Tibial nerve (tissue), 4 donors: ENCODE measurements at places on chromosomes 5 and 9. TPM values are rescaled to one million over a fixed set of nuclear protein-coding genes. Genes with fewer than 3 reads are reported as not detected.

DNA sequence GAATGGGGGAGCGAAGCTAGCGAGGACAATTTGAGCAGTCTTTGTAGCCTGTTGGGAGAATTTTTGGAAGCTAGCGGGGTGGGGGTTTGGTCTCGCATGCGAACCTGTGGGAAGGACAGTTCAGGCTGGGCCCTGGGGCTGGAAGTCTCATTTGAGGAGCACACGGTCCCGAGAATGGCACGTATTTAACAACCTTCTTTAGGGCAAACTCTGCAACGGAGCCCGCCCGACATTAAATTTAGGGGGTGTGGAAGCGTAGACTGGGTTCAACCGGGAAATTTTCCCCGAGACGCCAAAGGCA lies 35.2 kb upstream of the NFIB start:
- no peaks in the 10 kb centered on the region for H3K27me3 ChIP-seq
- H3K4me3 ChIP-seq, result peak overlapping the region; percentile 53
- H3K4me1 ChIP-seq, result peaks cover 75% of the 10 kb centered on the region
- H3K36me3 ChIP-seq, result no peaks in the 10 kb centered on the region

Gene GABBR2
- not detected for total RNA-seq

- H3K27me3 ChIP-seq, result no peaks in the 10 kb centered on the region
- H3K36me3 ChIP-seq, result no peaks in the 10 kb centered on the region
- DNase-seq, result no peak
- H3K27ac ChIP-seq, result no peak overlapping the region
- no peaks in the 10 kb centered on the region for H3K4me1 ChIP-seq
Observed at GRCh38 chr5:5044247-5044840, 95.8 kb upstream of the ADAMTS16 start.

Gene MLANA
- not detected for total RNA-seq

GRCh38 chr5:112004867-112005622 lies 248.1 kb upstream of the NREP start:
- no peak overlapping the region for H3K4me3 ChIP-seq
- no peaks in the 10 kb centered on the region for H3K27me3 ChIP-seq
- no peak for DNase-seq
- no peaks in the 10 kb centered on the region for H3K36me3 ChIP-seq
- H3K4me1 ChIP-seq, result peaks cover 4% of the 10 kb centered on the region

Gene FYB1
- 25.1 TPM for total RNA-seq

DNA sequence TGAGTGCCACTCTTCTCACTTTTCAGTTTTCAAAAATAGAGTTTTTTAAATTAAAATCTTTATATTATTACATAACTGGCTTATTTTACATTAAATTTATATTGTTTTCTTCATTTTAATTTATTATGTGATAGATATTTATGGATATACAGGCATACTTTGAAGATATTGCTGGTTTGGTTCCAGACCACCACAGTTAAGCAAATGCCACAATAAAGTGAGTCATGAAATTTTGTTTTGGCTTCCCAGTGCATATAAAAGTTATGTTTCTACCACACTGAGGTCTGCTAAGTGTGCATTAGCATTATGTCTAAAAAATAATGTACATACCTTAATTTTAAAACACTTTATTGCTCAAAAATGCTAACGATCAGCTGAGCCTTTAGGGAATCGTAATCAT lies 47.4 kb downstream of the NDUFS4 start:
- no peaks in the 10 kb centered on the region for H3K4me1 ChIP-seq
- DNase-seq, result no peak
- no peak overlapping the region for H3K4me3 ChIP-seq
- no peaks in the 10 kb centered on the region for H3K27me3 ChIP-seq
- peaks cover 44% of the 10 kb centered on the region for H3K36me3 ChIP-seq

DNA sequence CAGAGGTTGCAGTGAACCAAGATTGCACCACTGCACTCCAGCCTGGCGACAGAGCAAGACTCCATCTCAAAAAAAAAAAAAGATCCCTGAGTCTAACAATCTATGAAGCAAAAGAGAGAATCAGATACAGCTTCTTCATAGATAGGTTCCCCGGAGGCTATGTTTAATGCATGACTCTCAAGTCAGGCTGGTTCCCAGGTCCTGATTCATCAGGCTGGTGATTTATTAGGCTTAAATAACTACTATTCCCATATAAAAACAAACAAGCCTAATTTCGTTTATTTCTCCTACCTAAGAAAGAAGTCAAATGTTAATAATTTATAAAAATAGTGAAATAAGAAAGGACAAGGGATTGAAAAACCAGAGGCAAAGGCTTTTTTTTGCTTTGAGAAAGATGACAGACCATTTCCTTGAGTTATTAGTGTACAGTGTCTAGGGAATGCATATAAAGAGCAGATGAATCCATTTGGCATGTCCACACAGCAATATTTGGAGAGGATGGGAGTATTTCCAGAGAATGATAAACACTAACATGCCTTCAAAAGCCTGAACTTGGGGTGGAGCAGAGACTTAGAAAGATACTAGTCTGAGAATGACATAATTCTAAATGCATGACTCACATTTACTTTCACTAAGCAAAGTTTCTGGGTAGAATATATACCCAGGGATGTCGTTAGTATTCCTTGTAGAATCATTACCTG lies 115.3 kb downstream of the NREP start:
- no peak overlapping the region for H3K27ac ChIP-seq
- no peaks in the 10 kb centered on the region for H3K4me1 ChIP-seq
- no peak for DNase-seq
- H3K27me3 ChIP-seq, result no peaks in the 10 kb centered on the region

DNA sequence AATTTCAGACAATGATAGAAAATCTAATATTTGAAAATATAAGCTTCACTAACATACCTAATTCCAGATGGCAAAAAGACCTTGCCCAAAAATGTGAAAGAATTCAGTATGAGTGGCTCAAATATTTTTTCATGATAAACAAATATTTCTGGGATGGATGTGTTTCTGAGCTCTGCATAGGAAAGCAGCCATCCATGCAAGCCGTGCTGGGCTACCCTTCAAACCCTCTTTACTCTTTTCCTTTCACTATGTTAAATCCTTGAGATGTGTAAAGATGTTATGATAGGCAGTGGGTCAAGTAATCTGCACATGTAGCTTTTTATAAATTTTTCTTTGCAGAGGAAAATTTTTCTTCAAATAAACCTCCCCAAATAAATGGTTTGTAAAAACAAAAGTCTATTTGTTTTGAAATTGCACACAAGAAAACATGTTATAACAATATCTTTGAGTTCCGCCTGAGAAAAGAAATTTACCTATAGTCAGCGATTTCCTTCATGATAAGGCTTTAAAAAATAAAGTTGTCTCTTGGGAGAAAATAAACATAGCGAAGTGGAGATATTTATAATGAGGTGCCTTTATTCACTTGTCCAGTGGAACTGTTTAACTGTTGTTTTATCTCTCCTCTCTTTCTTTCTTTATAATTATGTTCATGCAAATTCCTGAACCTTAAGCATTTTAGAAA lies 154.3 kb upstream of the PITX1 start:
- H3K4me3 ChIP-seq, result no peak overlapping the region
- H3K36me3 ChIP-seq, result no peaks in the 10 kb centered on the region
- H3K27me3 ChIP-seq, result no peaks in the 10 kb centered on the region
- H3K27ac ChIP-seq, result no peak overlapping the region

- H3K27ac ChIP-seq, result no peak overlapping the region
- no peaks in the 10 kb centered on the region for H3K27me3 ChIP-seq
- no peak for DNase-seq
- H3K36me3 ChIP-seq, result no peaks in the 10 kb centered on the region
- no peak overlapping the region for H3K4me3 ChIP-seq
- H3K4me1 ChIP-seq, result no peaks in the 10 kb centered on the region
Observed at GRCh38 chr5:34666392-34667080, 10.4 kb downstream of the RAI14 start.

Gene GPR21
- total RNA-seq, result 3.9 TPM

Gene PCDHA1
- not detected for total RNA-seq

DNA sequence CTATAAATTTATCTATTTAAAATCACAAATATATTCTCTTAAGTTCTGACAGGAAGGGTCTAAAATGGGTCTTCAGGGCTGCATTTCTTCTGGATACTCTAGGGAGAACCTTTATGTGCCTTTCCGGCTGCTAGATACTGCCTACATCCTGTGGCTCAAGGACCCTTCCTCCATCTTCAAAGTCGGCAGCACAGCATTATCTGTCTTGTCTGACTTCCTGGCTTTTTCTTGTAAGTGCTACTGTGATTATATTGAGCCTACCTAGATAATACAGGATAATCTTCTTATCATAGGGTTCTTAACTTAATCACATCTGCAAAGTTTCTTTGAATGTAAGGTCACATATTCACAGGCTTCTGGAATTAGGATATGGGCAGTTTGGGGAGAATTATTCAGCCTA lies 943.8 kb upstream of the TYRP1 start:
- no peaks in the 10 kb centered on the region for H3K4me1 ChIP-seq
- DNase-seq, result no peak
- no peaks in the 10 kb centered on the region for H3K36me3 ChIP-seq
- no peak overlapping the region for H3K4me3 ChIP-seq

GRCh38 chr5:98698359-98698758 lies 75.1 kb upstream of the RGMB start:
- no peak overlapping the region for H3K27ac ChIP-seq
- no peak overlapping the region for H3K4me3 ChIP-seq
- H3K4me1 ChIP-seq, result no peaks in the 10 kb centered on the region
- H3K27me3 ChIP-seq, result no peaks in the 10 kb centered on the region
- DNase-seq, result no peak

DNA sequence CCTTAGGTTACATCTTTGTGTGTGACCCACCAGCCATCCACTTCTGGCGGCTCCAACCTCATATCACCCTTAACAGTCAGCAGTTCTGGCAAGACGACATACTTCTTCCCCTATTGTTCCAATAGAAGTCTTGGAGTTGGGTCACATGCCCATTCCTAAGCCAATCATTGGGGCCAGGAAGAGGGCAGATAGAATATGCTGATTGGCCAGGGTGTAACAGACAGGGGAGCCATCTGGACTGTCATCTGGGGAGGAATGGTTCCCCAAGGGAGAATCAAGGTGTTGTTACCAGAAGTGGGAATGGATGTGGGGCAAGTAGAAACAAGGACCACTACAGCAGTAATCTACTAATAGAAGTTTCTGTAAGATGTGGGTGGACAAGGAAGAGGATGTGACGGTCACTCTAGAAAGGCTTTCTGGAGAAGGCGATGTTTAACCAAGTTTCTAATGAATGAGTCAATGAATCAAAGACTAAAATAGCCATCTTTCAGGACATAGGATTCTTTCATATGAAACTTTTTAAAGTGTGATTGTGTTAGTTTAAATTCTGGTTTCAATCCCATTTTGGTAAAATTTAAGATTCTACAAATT lies 200.4 kb downstream of the ARHGAP26 start:
- no peak for DNase-seq
- H3K4me1 ChIP-seq, result peaks cover 38% of the 10 kb centered on the region
- peak overlapping the region; percentile 50 for H3K27ac ChIP-seq
- no peaks in the 10 kb centered on the region for H3K27me3 ChIP-seq

DNA sequence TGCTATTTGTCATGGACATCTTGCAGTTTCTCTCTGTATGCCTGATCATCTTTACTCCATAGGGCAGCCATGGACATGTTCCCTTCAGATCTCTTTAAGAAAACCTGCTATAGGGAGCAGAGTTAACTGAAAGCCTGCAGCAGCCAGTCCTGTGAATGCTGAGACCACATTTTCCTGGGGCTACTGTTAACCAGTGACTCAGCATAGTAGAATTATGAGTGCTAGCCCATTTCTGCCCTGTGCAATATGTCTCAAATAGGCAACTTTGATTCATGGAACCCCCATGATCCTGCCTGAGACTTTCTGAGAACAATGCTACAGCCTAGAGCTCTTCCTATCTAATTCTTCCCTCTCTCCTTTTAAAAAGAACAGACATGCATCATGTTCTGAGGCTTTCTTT lies 624.2 kb downstream of the CHSY3 start:
- H3K4me3 ChIP-seq, result no peak overlapping the region
- no peaks in the 10 kb centered on the region for H3K27me3 ChIP-seq
- H3K27ac ChIP-seq, result no peak overlapping the region
- H3K36me3 ChIP-seq, result no peaks in the 10 kb centered on the region
- no peaks in the 10 kb centered on the region for H3K4me1 ChIP-seq
- no peak for DNase-seq

- H3K27me3 ChIP-seq, result no peaks in the 10 kb centered on the region
- H3K27ac ChIP-seq, result no peak overlapping the region
- DNase-seq, result no peak
- no peak overlapping the region for H3K4me3 ChIP-seq
- no peaks in the 10 kb centered on the region for H3K36me3 ChIP-seq
- no peaks in the 10 kb centered on the region for H3K4me1 ChIP-seq
Observed at GRCh38 chr5:89064054-89064453, 181.1 kb upstream of the MEF2C start.

- H3K27ac ChIP-seq, result peak within 1 kb of the TSS; percentile 97
- peak within 1 kb of the TSS; percentile 98 for H3K4me3 ChIP-seq
- H3K4me1 ChIP-seq, result peaks cover 54% of the 10 kb centered on the region
- H3K27me3 ChIP-seq, result no peaks in the 10 kb centered on the region
Observed at GRCh38 chr5:112921833-112922817, at the start of gene REEP5. REEP5 (minus strand) TSS chr5:112922227; CDS start chr5:112922190, 37 bp downstream.

GRCh38 chr5:9423571-9423970 lies 122.3 kb downstream of the SEMA5A start:
- H3K4me3 ChIP-seq, result no peak overlapping the region
- peak overlapping the region; percentile 54 for H3K27ac ChIP-seq
- no peaks in the 10 kb centered on the region for H3K4me1 ChIP-seq

DNA sequence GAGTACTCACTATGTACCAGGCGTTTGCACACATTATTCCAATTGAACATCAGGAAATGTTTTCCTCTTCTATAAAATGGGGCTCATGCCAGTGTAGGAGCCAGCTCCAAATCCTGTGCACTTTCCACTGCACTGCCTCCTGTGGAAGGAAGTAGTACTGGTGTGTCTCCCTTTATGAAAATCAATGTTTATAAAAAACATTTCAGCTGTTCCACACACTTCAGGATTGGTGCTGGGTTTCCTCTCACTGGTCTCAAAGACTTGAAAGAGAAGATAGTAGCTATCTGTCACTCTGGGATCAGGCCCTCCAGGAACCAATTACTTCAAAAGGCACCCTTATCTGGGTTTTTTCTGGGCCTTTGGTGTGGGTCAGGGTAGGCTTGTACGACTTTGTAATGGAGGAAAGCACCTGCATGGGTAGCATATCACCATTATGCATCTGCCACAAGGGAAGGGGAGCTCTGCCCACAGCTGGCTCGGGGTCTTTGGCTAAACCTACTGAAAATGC lies 32.5 kb downstream of the RAB14 start:
- no peak overlapping the region for H3K4me3 ChIP-seq
- no peaks in the 10 kb centered on the region for H3K4me1 ChIP-seq
- no peaks in the 10 kb centered on the region for H3K27me3 ChIP-seq
- no peak overlapping the region for H3K27ac ChIP-seq
